Cortex of kidney (tissue), 1 donor: ENCODE measurements at places on chromosomes 2 and 18.

- no peak for DNase-seq
Observed at GRCh38 chr2:85812094-85812735, 58.4 kb downstream of the ATOH8 start.

- DNase-seq: no peak
Observed at GRCh38 chr2:165357758-165358157, 111.7 kb upstream of the CSRNP3 start.

- no peak for DNase-seq
Observed at GRCh38 chr2:70354264-70354949, 52.5 kb upstream of the FAM136A start.

GRCh38 chr2:48567671-48568070 lies 37.7 kb downstream of the STON1 start:
- DNase-seq: no peak

GRCh38 chr18:65017372-65017760 lies 733.4 kb upstream of the CDH7 start:
- no peak for DNase-seq

- no peak for DNase-seq
Observed at GRCh38 chr2:226771067-226771466, 28.6 kb downstream of the IRS1 start.
